ENCODE measurements at places on chromosomes 12 and 14.

GRCh38 chr12:10940389-10940788 lies 1.3 kb upstream of the TAS2R14 start:
- no peak for DNase-seq

GRCh38 chr12:75979181-75979580 lies 52.4 kb downstream of the PHLDA1 start:
- no peak for DNase-seq

DNA sequence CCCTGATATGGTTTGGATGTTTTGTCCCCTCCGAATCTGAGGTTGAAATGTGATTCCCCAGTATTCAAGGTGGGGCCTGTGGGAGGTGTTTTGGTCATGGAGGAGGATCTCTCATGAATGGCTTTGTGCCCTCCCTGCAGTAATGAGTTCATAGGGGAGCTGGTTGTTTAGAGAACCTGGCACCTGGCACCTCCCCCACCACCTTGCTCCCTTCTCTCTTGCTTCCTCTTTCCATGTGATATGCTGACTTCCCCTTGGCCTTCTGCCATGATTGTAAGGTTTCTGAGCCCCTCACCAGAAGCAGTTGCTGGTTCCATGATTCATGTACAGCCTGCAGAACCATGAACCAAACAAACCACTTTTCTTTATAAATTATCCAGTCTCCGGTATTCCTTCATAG lies 32.6 kb downstream of the CD163L1 start:
- DNase-seq, result no peak

DNA sequence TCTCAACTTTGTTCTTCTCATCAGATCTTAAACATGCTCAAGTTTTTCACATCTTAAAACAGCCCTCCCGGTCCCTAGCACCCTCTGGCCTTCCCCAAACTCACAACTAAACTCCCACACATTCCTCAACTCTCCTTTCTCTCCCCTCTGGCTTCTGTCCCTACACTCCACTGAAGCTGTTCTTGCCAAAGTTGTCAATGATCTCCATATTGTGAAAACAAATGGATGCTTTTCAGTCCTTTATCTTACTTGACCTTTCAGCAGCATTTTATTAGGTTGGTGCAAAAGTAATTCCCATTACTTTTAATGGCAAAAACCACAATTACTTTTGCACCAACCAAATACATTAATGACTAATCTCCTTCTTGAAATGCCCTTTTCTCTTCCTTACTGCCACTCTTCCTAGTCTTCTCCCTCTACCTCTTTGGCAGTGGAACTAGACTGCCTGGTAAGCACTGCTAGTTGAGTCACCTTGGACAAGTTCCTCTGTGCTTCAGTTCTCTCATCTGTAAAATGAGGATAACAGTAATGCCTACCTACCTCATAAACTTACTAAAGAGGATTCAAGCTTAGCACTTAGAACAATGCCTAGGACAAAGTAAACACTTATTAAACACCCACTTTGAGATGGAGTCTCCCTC lies 16.0 kb downstream of the CERS5 start:
- DNase-seq, result no peak

- DNase-seq, result no peak
Observed at GRCh38 chr14:50812856-50813543, 18.0 kb downstream of the NIN start.

DNA sequence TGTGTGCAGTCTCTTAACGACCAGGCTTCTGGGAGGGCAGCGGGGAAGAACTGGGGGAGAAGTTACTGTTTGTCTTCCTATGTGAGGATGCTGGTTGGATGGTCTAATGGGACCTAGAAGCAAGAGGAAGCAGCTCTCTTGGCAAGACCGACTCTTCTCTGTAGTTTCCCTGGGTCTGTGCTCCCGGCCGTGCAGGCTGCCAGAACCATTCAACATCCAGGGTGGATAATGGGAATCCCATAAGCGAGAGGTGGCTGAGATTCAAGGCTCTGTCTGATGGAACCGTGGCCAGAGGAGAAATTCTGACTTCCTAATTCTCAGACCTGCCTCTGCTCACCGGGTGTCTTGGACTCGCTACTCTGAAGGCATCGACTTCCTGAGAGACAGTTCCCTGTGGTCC lies 561.0 kb upstream of the TBX3 start:
- DNase-seq, result no peak

DNA sequence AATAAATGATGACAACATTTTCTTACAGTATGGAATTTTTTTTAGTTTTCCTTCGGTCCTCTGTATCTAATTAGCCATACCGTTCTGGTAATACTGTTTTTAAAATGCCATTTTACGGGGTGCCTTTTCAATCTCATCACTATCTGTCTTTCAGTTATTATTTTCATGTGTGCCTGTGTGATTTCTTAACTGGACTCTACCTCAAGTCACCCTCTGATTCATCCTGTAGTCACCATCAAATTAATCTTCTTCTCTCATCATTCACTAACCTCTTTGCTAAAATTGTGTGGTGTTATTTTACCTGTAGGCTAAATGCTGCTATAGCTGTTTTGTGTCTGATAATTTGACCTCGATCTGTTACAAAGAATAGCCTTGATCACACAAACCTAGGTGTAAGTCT lies 16.0 kb upstream of the CCT2 start:
- DNase-seq, result no peak

GRCh38 chr12:20492251-20492760 lies 124.0 kb downstream of the PDE3A start:
- DNase-seq, result no peak

- DNase-seq, result no peak
Observed at GRCh38 chr14:45198551-45198950, 54.5 kb downstream of the MIS18BP1 start.

DNA sequence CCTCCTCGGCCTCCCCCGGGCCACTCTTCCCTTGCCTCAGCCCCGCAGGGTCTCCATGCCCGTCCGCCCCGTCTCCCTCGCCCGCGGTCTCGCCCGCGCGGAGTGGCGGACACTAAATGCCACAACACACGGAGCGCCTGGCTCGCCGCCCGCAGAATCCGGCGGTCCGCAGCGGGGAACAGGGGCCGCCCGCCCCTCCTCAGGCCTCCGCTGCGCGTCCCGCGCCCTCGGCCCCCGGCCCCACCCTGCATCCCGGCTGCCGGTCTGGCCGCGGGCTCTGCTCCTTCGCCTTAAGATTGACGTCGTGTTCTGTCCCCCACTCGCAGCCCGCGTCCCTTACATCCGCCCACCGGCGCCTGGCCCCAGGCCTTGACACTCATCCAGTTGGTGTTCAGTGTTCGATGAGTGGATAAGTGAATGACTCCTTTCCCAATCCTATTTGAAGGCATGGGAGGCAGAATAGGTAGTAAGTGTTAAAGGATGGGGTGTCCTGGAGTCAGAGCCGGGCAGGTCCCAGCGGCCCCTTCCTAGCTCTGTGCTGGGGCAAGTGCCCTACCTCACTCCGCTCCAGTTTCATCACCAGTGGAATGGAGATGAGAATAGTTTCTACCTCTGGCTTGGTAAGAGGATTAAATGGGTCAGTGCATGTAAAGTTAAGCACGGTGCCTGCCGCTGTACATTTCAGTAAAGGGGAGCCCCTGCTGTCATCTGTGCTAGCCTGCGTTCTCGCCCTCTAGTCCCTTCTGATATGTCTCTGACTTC lies 622 bp downstream of the TECPR2 start:
- DNase-seq, result no peak

DNA sequence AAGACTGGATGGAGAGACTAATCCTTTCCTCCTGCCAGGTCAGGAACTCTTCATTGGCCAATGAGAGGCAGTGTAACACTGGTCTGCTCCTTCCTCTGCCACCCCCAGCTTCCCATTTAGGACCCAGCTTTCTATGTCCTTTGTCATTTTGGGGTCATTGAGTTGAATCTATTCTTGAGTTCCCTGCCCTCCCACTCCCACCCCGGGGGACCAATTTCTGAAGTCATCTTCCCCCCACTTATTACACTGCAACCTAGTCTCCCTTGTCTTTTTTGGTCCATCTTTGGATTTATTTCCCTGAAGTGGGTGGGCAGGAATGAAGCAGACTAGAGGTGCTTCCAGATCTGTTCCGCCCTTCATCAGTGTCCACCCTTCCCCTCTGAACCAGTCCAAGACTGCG lies 7.6 kb upstream of the ITGA5 start:
- no peak for DNase-seq

DNA sequence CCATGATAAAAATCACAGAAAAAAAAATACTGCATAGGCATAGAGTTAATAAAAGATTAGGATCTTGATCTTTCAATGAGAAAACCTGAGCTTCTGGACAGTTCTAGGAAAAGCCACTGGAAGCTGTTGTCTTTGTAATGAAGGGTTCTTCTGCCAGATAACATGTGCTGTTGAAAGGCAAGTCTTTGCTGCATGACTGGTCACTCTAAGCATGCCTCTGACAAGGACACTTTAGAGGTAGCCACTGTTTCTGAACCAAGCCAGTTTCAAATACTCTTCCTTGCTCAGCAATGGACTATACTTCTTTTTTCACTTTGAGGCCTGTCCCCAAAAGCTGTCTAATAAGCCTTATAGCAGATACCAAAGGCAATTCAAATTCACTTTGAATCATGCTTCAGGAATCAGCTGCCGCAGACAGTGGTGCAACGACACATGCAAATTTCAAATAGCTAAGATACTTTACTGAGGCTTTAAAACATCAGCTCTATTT lies 70.2 kb downstream of the BTG1 start:
- DNase-seq, result no peak

GRCh38 chr12:113762155-113762881 lies 203.8 kb downstream of the RBM19 start:
- DNase-seq, result no peak

GRCh38 chr12:106288494-106289195 lies 13.9 kb upstream of the TCP11L2 start:
- DNase-seq, result no peak

DNA sequence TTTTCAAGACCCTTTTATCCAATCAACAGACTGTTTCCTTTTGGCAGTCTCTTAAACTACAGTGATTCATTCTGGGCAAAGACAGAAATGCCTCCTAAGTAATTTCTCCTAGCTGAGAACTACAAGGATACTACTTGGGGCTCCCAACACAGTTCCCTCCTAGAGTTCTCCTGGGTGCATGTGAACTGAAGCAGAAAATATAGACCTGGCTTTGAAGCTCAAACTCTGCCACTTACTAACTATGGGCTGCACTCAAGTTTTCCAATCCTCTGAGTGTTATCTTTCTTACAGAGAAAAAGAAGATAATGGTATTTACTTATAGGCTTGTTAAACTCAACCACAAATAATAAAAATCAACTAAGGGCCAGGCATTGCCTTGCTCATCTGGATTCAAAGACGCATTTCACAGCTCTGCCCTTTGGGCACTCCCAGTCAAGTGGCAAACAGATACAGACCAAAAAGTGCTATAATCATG lies 97.6 kb downstream of the EFCAB11 start:
- DNase-seq, result no peak

DNA sequence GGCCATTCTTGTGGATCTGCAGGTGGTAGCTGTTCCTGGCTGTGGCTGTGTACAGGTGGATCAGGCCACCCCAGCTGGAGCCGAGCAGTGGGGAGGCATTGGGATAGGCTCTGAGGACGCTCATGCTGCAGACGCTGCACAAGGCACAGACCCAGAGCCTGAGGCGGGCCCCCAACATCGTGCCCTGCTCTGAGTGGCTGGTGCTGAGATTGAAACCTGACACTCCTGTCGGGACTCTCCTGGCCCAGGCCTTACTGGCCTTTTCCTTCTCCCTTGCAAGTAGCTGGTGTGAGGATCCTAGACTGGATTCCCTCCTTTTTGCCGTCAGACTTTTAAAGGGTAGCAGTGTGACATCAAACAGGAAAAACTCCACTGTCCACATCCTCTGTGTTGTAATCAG lies at the start of gene FGF23:
Gene FGF23, minus strand, starts transcription at position 308 of the 400 bp plus-strand sequence. Its CDS starts 130 bp downstream, at position 178.
- DNase-seq, result no peak

DNA sequence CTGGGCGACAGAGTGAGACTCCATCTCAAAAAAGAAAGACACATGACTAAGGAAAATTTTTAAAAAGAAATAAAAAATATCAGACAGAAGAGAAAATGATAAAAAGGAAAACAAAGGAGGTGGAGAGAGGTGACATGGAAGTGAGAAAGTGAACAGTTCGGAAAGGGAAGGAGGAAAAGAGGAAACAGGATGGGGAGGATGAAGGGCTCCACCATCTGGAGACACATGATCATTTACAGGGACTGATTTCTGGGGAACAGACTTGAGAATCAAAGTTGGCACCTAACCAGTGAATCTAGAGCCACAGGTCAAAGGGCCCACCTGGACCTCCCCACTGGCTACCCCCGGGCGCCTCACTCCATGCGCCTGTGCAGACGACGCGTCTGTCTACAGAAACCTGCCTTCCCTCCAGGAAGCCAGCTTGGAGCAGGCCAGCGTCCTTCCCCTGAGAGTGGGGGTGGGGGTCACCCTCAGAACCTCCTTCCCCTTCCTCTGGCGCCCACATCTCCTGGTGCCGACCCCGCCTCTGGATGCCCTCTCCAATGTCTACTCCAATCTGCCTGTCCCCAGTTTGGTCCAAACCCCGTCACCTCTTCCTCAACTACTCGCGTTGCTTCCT lies 60.5 kb downstream of the AMN start:
- no peak for DNase-seq

DNA sequence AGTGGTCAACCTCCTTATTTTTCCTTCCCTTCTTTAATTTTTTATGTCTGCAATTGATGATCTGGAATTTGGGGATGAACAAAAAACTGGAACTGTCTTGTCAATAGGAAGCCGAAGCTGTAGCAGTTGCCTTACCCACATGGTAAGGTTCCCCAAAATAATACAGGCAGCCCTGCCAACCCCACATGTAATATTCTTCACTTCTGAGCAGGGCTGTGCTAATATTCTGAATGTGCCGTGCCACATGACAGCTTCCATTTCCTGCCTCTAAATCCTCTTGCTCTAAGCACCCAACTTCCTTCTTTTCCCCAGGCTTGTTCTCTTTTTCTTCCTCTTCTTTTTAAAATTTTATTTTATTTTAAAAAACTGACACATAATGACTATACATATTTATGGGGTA lies 39.6 kb downstream of the GPATCH2L start:
- no peak for DNase-seq

DNA sequence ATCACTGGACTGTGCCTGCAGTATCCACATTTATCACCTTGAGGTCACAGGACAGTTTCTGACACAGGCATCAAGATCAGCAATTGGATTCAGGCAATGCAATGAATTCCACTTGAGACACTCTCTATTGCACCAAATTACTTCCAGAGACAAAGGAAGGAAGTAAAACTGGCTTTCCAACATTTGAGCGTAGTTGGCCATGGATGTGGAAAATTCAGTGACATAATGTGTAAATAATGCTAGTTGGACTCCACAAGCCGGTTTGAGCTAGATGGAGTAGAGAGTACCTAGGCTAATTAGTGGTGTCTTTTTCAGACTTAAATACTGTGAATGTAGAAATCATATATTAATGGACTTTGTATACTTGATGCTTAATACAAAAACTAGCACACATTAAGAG lies 168.3 kb upstream of the SYT1 start:
- DNase-seq, result no peak

DNA sequence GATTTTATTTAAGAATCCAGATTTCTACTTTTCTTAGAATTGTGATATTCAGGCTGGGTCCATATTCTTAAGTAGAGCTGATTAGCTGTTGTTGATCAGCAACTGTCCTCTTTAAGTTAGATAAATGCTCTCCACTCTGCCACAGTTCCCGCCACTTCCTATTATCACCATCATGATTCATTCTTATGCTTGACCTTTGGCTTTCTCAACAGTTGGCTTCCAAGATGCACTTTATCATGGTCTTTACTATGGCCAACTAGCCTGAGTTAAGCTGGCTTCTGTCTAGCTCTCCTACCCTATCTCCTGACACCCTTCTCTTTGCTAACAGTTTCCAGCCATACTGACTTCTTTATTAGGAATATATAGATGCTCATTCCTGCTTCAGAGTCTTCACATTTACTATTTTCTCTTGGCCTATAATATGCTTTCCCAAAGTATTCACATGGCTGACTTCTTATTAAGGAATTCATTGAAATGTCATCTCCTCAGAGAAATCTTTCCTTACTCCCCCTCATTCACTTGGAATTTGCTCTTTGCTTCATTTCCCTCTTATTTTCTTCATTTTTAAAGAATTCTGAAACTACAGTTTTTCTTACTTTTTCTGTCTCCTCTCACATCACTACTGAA lies 149.0 kb upstream of the IGF1 start:
- no peak for DNase-seq
